ENCODE measurements at places on chromosomes 2 and 18. TPM values are rescaled to one million over a fixed set of nuclear protein-coding genes. Genes with fewer than 3 reads are reported as not detected.

Gene HOXD8
- total RNA-seq = 9.9 TPM

Gene CNTNAP5
- total RNA-seq = not detected

Gene OR6B2
- not detected for total RNA-seq

Gene TTN
- total RNA-seq = not detected

Gene GALNT13
- total RNA-seq = not detected

Gene CCDC148
- total RNA-seq = 4.9 TPM

Gene ZNF236
- 2.5 TPM for total RNA-seq

Gene SLC16A14
- total RNA-seq = 2.1 TPM

Gene COL3A1
- total RNA-seq = 9.3 TPM

Gene POTEI
- total RNA-seq = 0.40 TPM

Gene EMILIN1
- 6.0 TPM for total RNA-seq

Gene CNGA3
- not detected for total RNA-seq

Gene STAT4
- 0.48 TPM for total RNA-seq

Gene DSG4
- total RNA-seq = not detected

Gene SOCS6
- 17.0 TPM for total RNA-seq

Gene SERPINB3
- total RNA-seq = not detected

Gene TUBB8B
- total RNA-seq = not detected

Gene REEP1
- 4.1 TPM for total RNA-seq

Gene GEN1
- 33.0 TPM for total RNA-seq

Gene RAPGEF4
- total RNA-seq = 0.24 TPM

Gene PAIP2B
- total RNA-seq = 2.5 TPM

Gene MC5R
- total RNA-seq = not detected

Gene BARD1
- 20.8 TPM for total RNA-seq

Gene RAB6C
- total RNA-seq = not detected

Gene ESPNL
- 0.40 TPM for total RNA-seq

Gene HJURP
- total RNA-seq = 86.3 TPM

Gene G6PC2
- total RNA-seq = not detected

Gene SAG
- total RNA-seq = not detected

Gene SLC9A2
- 1.5 TPM for total RNA-seq

Gene ATIC
- 26.3 TPM for total RNA-seq

Gene MYOM1
- total RNA-seq = not detected

Gene TEX44
- not detected for total RNA-seq

Gene IL1R1
- 1.1 TPM for total RNA-seq

Gene ONECUT2
- total RNA-seq = 1.1 TPM
